CD4-positive, alpha-beta T cell treated with Interferon alpha-2 for 1 hour (primary cell): ENCODE measurements at places on chromosomes 1 and 21.

DNA sequence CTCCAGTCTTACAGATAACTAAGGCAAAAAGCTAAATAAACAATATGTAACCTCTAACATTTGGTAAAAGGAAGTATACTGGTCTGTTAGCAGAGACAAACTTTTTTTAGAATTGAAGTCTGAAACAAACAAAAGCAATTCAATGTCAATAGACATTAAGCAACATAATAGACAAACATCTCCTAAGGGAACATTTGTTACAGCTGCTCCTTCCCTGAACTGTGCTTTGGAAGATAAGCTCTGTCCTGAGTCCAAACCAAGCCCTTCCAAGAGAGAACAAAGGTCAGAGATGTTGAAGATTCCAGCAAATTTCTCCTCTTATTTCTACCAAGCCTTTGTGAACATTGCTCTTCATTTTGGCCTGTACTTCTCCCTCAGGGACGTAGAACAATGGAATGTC lies 25.3 kb downstream of the FMO2 start:
- DNase-seq: no peak

GRCh38 chr1:171286032-171286705 lies 27.8 kb upstream of the FMO4 start:
- DNase-seq: no peak

DNA sequence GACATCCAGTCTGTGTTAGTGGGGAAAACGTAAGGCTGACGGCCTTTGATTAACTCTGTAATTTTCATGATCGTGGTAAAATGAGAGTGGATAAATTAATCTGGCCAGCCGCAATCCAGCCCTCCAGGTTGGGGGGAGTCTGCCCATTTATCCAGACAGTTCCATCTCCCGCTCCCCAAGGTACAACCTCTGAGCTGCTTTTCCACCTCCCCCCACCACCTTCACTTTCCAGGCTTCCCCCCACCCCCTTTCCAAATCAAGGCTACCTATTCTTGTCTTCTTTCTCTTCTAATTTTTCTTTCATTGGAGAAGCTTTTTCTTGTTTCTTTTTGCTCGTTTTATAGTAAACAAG lies 6.0 kb downstream of the MIER1 start:
- DNase-seq: no peak

GRCh38 chr1:233094691-233095090 lies 144.3 kb downstream of the NTPCR start:
- no peak for DNase-seq

- DNase-seq: peak; percentile 75
Observed at GRCh38 chr1:211515090-211516023, 23.4 kb upstream of the RD3 start.

DNA sequence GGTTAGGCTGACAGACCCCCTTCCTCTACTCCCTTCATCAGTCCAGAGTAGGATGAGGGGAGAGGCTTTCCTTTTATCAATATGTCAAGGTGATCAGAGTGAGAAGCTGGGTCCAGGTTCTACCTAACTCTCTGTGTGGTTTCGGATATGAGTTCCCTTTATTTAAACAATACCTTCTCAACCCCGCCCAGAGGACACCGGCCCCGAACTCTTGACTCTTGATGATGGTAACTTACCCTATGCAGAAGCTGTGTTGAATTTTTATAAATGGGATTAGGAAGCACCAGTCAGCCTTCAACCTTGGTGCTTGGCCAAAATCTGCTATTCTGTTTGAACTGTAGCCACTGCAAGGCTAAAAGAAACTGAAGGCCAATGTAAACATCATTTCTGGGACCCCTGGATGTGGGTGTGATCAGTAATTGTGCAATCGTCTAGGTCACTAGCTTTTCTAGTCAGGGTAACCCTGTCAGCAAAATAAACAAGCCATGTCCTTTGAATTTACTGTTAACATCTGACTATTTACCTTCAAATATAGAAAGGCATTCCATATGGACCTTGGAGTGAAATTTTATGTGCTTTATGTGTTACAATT lies 398.3 kb downstream of the SEC16B start:
- DNase-seq: no peak

DNA sequence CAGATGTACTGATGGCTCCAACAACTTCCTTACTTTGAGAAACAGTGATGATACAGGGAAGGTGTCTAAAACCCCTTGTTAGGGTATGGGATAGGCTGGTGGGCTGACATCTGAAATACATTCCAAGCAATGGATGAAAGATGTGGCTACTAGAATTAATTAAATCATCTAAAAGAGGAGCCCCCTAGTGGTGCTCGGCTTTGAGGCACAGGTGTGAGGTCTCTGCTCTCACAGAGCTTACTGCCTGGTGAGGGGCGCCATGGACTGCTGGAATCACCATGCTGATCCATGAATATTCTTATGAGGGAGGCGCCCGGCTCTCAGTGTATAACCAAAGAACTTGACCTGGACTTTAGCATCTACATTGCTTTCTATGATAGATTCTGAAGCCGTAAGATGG lies 48.5 kb downstream of the GNG4 start:
- no peak for DNase-seq

DNA sequence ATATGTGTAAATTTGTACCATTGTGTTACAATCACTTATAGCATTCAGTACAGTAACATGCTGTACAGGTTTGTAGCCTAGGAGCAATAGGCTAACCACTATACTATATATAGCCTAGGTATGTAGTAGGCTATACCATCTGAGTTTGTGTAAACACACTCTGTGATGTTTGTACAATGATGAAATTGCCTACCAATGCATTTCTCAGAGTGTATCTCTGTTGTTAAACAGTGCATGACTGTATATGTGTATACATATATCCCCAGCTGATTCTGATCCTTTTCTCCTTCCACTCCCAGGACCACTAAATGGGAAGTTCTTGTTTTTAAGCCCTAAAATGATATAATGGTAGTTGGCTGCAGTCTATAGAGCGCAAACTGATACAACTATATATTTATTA lies 7.8 kb downstream of the GNPAT start:
- no peak for DNase-seq

GRCh38 chr1:3491291-3492246 lies 37.1 kb downstream of the ARHGEF16 start:
- peak; percentile 86 for DNase-seq

GRCh38 chr1:30043256-30043655 lies 680.1 kb downstream of the MATN1 start:
- no peak for DNase-seq

DNA sequence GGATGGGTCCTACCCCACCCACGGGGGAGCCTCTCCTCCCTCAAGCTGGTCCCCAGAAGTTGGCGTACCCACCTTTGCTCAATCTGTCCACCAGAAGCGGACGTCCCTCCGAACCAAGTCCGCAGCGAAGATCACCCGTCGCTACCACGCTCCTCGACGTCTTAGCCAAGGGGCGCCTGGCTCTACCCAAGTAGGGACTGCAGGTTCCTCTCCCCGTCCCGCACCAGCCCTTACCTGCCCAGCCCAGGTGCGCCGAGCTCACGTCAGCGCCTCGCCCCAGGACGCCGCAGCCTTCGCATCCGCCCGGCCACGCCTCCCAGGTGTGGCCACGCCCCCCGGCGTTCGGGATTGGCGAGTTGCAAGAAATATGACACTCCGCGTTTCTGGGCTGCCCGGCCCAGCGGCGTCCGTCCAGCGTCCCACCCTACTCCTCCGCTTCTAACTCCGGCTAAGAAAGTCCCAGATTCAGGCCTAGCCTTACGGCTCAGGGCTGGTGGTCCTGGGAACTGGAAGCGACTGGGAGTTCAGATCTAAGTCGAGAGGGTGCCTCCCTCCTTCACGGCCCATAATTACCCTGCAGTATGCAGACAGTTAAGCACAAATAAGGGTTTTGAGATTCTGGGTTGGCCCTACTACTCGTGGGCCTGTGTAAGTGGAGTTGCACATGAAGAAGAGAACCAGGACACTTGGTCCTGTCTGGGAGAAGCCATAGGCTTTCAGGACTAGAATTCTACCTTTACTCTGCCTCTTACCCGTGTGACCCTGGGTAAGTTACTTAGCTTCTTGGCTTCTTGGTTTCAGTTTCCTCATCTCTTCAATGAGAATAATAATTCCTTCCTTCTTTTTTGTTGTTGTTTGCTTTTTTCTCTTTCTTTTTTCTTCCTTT lies at the start of gene IRF6:
IRF6 (minus strand) TSS at position 268 of the 886 bp plus-strand sequence. CDS start 4,729 bp downstream, outside the sequence.
- DNase-seq: peak; percentile 68
